ENCODE measurements at places on chromosomes 1 and 21.

DNA sequence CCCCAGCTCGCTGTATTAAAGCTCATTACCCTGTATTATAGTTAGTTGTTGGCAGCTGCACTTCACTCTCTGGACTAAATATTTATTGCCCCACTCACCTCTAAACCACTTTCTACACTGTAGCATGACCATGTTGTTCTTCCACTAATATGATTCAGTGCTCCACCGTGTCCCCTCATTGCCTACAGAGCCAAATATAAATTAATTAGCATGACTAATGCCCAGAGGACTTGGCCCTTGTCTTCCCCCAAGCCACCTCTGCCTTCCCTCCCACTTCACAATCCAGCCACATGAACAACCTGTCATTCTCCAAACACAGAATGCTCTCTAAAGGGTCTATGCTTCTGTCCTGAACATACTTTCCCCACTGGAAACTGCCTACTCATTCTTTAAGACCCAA, 276.5 kb downstream of the PLPP3 start:
- no peak for DNase-seq

- no peak for DNase-seq
Observed at GRCh38 chr1:172408958-172409357, 11.5 kb upstream of the C1orf105 start.

DNA sequence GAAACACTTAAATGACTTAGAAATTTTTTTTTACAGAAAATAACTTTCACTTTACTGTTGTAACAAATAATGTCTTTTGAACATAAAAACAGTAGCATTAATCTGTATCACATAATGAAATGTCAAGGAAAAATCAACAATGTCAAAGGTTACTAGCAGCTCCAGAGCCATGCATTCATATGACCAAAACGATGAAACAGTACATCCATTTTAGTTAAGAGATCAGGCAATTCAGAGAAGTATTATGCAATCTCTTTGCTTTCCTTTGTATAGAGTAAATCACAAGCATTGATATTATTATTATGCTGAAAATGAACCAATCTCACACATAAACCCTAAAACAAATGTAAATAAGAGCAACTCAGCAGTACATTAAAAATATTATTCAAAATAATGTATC, 748.9 kb downstream of the PLA2G4A start:
- no peak for DNase-seq

- no peak for DNase-seq
Observed at GRCh38 chr1:221832151-221832550, 90.3 kb upstream of the DUSP10 start.

- peak; percentile 49 for DNase-seq
Observed at GRCh38 chr1:226083302-226084101, 21.0 kb downstream of the H3-3A start.

- DNase-seq, result no peak
Observed at GRCh38 chr21:45865106-45865835, 116.3 kb upstream of the COL6A1 start.

DNA sequence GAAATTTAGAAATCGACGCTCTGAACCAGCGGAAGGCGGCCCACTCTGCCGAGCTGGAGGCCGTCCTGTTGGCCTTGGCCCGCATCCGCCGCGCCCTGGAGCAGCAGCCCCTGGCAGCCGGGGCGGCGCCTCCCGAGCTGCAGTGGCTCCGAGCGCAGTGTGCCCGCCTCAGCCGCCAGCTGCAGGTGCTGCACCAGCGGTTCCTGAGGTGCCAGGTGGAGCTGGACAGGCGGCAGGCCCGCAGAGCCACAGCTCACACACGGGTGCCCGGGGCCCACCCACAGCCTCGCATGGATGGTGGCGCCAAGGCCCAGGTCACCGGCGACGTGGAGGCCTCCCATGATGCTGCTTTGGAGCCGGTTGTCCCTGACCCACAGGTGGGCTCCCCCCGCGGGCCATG, 47.0 kb upstream of the DIP2A start:
- no peak for DNase-seq

DNA sequence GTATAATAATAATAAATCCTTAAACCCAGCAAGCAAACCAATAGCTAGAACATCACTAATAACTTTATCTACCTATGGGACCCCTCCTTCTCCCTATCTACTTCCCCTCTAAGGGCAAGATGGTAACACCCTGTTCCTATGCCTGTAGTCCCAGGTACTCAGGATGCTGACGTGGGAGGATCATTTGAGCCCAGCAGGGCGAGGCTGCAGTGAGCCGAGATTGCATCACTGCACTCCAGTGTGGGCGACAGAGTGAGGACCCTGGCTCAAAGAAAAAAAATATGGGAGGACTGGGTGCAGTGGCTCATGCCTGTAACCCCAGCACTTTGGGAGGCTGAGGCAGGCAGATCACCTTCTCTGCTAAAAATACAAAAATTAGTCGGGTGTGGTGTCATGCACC, 143.1 kb upstream of the SLC45A1 start:
- no peak for DNase-seq

DNA sequence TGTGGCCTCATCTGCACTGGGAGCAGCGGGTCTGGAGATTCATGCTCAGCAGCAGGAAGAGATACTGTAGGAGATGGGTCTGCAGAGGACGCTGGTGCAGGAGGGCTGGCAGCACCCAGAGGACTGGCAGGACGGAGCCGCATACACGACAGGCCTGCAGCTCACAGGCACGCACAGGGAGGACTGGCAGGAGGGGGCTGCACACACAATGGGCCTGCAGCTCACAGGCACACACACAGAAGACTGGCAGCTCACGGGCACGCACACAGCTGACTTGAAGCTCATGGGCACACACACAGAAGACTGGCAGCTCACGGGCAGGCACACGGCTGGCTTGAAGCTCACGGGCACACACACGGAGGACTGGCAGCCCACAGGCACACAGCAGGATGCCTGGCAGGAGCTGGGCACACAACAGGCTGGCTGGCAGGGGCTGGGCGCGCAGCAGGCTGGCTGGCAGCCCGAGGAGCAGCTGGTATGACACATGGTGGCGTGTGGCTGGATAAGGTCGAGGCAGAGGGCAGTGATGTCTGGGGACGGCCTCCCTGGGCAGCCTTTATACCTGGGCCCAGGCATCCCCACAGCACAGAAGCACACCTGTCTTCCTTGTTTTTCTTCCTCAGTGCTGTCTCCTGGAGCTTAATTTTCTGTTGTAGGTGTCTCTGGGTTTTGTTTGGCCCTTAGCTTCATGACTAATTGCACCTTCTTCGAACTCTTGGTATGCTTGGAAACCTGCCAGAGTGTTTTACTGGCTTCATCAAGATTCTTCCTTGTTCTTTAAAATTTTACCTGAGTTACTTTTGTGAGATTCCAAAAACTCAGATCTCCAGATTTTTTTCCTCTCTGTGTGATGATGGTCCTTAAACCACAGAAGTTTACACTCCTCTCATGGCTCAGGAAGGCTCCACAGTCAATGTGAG, at the start of gene KRTAP12-2:
TSS of gene KRTAP12-2 (minus strand) at position 527 of the 920 bp plus-strand sequence. CDS start at position 486, 41 bp downstream.
- DNase-seq, result no peak

GRCh38 chr1:235014756-235015155, 113.9 kb downstream of the TOMM20 start:
- no peak for DNase-seq

DNA sequence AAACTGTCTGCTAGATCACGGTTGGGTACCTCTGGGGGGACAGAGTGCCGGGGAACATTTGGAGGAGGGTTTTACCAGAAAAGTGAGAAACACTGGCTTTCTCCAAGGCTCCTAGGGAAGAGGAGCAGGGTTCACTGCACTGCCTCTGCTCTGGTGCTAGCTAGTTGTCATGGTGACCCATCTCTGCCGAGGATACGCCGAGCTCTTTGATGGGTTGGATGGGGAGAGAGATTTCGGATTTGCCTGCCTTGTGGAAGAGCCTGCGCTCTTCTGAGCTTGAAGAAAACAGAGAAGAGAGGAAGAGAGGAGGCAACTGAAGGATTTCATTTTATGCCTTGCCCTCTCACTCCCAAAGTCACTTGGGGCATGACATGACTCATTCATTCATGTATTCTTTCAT, 92.1 kb downstream of the NAV1 start:
- no peak for DNase-seq

All from RCC 7860 (cell line).